ENCODE measurements at places on chromosomes 2 and 18. TPM values are rescaled to one million over a fixed set of nuclear protein-coding genes. Genes with fewer than 3 reads are reported as not detected.

The FAM117B gene
- 8.8 TPM for total RNA-seq

The TMEM247 gene
- total RNA-seq = not detected

The MBOAT2 gene
- 45.3 TPM for total RNA-seq

The ABCG8 gene
- total RNA-seq = not detected

The MTX2 gene
- 48.5 TPM for total RNA-seq

The GALNT14 gene
- total RNA-seq = 3.1 TPM

The CFAP65 gene
- total RNA-seq = not detected

The STARD6 gene
- not detected for total RNA-seq

The SEC11C gene
- total RNA-seq = 15.8 TPM

The LRP2 gene
- total RNA-seq = not detected

The FAM124B gene
- 0.60 TPM for total RNA-seq

The ITGB6 gene
- 24.3 TPM for total RNA-seq

The SETBP1 gene
- 9.0 TPM for total RNA-seq

The ERFE gene
- 18.3 TPM for total RNA-seq

The ATOH8 gene
- 0.25 TPM for total RNA-seq

The CPLX4 gene
- total RNA-seq = not detected

The CENPA gene
- total RNA-seq = 43.6 TPM

The OR6B2 gene
- total RNA-seq = not detected

The AQP12A gene
- not detected for total RNA-seq

The ASB18 gene
- total RNA-seq = not detected

The CCDC85A gene
- total RNA-seq = not detected

The KLHL14 gene
- total RNA-seq = not detected

The TLX2 gene
- 3.8 TPM for total RNA-seq

The LIMS4 gene
- 1.4 TPM for total RNA-seq

The CNGA3 gene
- not detected for total RNA-seq

The RSAD2 gene
- total RNA-seq = not detected

The IL36G gene
- total RNA-seq = not detected

The DNAJC5G gene
- total RNA-seq = not detected

The ZNF385B gene
- 2.8 TPM for total RNA-seq

The KCNF1 gene
- total RNA-seq = 1.0 TPM

The POTEI gene
- total RNA-seq = not detected

The BCL11A gene
- total RNA-seq = not detected

The GAREM1 gene
- total RNA-seq = 10.2 TPM

The AMMECR1L gene
- total RNA-seq = 17.1 TPM

The GPR45 gene
- not detected for total RNA-seq

The TEKT4 gene
- total RNA-seq = 0.15 TPM

The SLC38A11 gene
- not detected for total RNA-seq

The SP9 gene
- total RNA-seq = not detected

The GRB14 gene
- total RNA-seq = 3.4 TPM

The TSPYL6 gene
- not detected for total RNA-seq

The FBXO36 gene
- total RNA-seq = 3.6 TPM

The FBXO15 gene
- 2.2 TPM for total RNA-seq

The SLC30A3 gene
- 2.3 TPM for total RNA-seq

The IL1RL1 gene
- total RNA-seq = 0.55 TPM

The CHAC2 gene
- total RNA-seq = 5.0 TPM

The ANKRD29 gene
- total RNA-seq = 4.3 TPM

The PAX8 gene
- 6.4 TPM for total RNA-seq

The KHK gene
- total RNA-seq = 10.4 TPM

All from PC-9 (cell line).